ENCODE measurements at places on chromosomes 13 and 19.

GRCh38 chr19:7067716-7068115 is 1.8 kb upstream of the ZNF557 start:
- no peak for DNase-seq

- no peak for DNase-seq
These were observed 72.3 kb upstream of the MAB21L1 start for GRCh38 chr13:35548790-35549189.

GRCh38 chr13:111895896-111896821 is 170.8 kb upstream of the SOX1 start:
- DNase-seq, result no peak

- DNase-seq, result no peak
These were observed 111.0 kb upstream of the KL start for GRCh38 chr13:32905063-32905863.

DNA sequence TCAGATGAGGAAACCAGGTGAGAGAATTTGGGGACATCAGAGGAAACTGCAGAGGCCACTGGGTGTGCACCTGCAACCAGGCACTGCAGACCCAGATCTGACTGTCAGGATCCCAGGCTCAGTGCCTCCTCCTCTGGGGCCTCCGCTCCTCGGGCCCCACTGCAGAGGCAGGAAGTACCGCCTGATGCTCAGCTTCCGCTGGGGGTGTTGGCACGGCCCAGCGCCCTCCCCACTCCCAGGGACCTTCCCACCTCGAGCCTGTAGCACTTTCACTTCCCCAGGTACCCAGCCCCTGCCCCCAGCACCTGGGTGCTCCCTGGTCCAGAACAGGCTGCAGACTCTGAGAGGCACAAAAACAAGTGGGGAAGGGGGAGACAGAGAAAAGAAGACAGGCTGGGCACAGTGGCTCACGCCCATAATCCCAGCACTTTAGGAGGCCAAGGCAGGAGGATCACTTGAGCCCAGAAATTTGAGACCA is 1.4 kb upstream of the CD37 start:
- DNase-seq, result peak; percentile 51

DNA sequence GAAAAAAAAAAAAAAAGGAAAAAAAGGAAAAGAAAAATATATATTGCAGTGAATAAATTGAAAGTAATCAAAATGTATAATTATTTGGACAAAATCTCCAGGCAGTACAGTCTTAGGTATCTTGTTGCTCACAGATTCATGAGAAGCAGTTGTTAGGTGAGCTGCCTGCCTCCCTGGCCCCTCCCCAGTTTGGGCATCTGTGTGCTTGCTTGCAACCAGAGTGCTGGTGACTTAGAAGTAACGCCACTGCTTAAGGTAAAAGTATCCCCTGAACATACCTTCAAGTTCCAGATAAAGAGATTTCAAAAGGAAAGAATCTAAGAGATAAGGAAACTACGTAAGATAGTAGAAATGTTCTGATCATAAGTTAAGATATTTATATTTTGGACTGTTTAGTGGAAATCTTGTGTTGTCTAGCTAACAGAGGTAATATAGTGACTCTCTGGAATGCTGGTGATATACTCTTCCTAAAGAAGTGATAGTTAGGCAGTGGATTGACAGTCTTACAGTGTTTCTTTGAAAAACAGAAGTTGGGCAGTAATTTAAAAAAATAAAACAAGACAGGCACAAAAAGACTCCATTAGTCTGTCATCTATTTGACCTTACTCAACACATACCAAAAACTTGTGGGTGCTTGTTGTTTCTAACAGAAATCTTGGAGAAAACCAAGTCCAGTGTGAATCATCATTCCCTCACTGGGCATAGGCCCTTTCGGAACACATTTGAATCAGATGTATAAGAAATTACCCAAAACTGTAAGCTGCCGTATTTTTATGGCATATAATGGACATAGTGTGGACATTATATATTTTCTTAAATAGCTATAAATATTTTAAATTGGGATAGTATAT is 38.3 kb upstream of the KCTD4 start:
- DNase-seq, result no peak

- no peak for DNase-seq
These were observed 387.5 kb downstream of the LMO7 start for GRCh38 chr13:76023652-76024051.

- peak; percentile 81 for DNase-seq
These were observed 10.3 kb upstream of the ZBTB32 start for GRCh38 chr19:35693835-35694599.

GRCh38 chr13:89923052-89923451 is 1424.4 kb upstream of the MIR17HG start:
- no peak for DNase-seq

DNA sequence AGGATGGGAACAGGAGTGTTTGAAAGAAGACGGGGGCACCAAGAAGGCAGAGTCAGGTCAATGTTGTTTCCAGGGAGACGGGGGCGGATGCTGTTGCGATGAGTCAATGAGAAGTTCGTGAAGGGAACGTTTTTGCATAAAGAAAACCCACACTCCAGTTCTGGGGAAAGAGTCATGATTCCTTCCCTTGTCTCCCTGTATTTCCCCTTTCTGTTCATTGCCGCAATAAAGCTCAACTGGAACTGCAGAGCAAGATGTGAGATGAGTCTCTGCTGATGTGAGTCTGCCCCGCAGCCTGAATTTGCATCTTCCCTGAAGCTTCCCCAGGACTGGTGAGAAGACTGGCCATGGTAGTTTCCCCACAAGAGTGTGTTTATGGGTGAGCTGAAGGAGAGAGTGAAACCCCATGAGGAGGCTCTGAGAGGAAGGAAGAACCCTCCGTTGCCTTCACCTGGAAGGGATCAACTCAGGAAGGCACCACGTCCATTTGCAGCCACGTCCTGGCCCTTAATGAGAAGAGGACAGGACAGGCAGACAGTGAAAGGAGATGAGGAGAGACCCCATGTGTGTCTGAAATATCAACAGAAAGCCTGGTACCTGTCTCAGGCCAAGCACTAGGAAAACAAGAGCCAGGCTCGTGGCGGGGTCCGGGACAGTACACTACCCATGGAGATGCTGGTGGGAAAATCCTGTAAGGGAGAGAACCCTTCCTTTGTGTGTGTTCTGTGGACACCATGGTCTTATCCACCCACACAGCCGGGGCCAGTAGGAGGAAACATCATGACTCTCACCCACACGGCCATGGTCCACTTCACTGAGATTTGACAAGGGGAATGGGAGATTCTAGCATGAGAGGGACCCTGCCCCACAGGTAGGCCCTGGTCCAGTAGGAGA is 13.7 kb downstream of the LILRA1 start:
- DNase-seq, result no peak

DNA sequence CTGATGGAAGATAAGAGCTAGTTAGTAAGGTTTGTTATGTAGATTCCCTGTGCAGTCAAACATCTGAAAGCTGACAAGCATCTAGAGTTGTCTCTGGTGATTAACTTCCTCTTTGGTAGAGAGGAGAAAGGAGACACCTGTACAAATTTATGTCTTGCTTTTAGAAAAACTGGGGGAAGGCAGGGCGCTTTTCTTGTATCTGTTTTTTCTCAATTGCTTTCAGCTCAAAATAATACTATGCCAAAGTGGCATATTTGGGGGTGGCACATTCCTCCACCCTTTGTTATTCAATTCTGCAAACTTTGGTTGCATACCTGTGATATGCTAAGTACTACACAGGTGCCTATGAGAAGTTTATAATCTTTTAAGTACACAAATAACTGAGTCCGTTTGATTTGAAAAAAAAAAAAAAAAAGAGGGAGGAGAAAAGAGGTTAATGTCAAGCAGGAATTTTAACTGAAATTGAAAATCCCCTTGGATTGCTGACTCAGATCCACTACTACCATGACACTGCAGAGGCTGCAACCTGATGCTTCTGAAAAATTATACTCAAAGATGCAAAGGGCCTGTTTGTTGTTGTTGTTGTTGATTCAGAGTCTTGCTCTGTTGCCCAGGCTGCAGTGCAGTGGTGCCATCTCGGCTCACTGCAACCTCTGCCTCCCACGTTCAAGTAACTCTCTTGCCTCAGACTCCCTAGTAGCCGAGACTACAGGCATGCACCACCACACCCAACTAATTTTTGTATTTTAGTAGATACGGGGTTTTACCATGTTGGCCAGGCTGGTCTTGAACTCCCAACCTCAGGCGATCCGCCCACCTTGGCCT is 164.8 kb upstream of the NBEA start:
- DNase-seq, result no peak

DNA sequence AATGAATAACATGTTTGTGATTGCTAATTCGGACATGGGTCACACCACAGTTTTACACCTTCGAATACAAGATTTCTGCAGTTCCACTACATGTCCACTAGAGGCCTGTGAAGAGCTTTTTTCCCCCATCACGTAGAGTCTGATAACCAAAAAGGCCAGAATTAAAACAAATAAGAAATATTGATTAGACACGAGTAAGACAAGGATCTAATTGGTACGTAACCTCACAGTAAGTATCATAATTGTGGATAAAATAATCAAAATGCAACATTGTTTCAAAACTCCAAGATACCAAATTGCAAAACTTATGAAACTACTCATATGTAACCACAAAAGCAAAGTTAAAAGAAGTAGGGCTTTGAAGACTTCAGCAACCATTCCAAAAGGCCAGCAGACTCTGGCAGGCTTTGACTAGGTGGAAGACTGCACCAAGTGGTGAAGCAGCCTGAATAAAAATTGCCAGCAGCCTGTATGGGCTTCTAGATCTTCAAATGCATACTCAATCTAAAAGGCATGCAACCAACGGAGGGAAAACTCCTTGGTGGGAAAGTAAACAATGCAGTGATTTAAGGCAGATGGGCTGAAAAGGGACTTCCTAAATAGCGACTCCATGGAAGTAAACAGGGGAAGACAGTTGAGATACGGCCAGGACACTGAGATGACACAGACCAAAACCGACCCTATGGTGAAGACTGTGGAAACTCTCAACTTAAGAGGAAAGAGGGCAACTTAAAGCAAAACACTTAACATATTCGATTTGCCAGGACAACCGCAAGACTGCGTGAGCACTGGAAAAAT is 56.7 kb downstream of the STARD13 start:
- DNase-seq, result no peak

GRCh38 chr19:56108447-56109195 is 12.5 kb downstream of the ZNF787 start:
- DNase-seq, result no peak

- DNase-seq, result no peak
These were observed 933.8 kb downstream of the PCDH9 start for GRCh38 chr13:66296328-66296727.

DNA sequence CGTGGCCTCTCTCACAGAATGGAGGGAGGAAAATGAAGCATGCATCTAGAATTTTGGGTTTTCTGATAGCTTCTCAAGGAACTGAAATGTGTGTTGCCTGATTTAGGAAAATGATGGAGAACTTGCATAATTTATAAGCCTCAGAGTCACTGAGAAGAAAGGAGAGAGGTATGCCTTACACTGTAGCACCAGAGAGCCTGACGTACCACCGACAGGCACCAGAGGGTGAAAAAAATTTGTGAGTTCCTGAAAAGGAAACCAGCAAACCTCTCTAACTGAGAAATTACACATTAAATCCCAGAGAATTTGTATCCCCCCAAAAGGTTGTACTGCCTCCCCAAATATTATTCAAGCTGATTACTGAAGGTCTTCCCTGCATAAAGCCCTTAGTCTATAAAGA is 915.3 kb upstream of the SLITRK6 start:
- no peak for DNase-seq

- DNase-seq, result peak; percentile 8
These were observed 34.5 kb upstream of the ATP1A3 start for GRCh38 chr19:42028304-42029216.

DNA sequence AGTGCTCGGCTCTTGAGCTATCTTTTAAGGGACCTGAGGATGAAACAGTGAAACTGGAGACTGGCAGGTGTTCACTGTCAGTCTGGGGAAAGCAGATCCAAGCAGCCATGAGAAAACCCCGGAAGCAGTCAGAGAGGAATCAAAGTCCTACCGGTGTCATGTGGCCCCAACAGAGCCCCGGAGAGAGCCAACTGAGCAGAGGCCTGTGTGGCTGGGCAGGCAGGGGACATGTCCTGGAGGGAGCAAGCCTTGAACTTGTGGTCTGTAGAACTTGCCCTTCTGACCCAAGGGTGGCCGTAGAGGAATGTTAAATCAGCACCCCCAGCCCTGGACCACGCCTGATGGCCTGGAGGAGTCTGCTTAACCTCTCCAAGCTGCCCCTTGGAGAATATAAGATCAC is 113.7 kb upstream of the ZNF507 start:
- DNase-seq, result no peak

- DNase-seq, result peak; percentile 51
These were observed 17.8 kb downstream of the POP4 start for GRCh38 chr19:29623726-29624488.

DNA sequence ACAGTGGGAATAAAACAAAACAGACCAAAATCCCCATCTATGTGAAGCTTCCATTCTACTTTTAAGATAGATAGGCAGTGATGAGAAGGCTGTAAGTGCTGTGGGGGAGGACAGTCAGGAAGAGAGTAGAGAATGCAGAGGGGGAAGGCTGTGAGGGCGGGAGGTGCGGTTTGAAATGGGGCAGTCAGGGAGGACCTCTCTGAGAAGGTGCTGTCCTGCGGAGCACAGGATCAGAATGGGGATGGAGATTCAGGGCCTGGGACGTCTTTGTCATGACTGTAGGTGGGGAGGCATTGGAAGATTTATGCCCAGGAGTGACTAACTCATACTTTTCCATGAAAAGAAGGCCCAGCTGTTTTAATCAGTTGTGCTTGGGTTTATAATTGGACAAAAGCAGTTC is 3.9 kb upstream of the GPR183 start:
- DNase-seq, result no peak

DNA sequence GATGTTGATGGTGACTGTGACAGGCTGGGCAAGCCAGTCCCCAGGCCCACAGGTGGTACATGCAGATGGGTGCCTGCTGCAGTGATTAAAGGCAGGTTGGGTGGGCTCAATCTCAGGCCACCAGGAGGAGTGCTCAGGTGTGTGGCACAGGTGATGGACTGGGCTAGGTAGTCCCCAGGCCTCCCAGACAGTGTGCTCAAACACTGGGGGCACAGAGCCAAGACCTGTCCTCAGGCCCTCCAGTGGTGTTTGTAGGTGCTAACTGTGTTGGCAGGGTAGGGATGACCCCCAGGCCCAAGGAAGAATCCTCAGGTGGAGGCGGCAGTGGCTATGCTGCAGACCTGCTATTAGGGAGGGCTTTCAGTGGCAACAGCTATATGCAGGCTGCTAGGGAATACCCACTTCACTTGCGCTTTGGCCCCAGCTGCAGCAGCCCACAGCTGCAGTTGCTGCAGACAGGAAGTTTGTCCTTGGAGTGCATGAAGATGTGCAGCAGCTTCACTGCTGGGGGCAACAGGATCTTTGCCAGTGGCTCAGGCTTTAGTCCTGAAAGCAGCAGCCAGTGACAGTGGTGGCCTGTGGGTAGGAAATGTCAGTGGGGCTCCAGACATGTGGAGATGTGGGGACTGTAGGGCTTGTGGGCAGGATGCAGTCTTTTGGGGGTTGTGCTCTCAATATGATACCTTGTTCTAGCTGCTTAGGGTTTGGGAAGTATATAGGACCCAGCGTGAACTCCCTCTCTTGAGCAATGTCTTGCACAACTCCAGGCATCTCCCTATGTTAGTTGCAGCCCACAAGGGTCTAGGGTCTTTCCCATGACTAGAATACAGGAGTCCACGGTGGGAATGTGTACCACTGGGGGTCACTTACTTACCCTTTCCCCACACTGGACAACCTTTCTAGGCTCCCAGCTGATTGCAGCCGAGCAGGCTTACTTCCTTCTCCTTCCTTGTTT is 54.1 kb upstream of the MLNR start:
- DNase-seq, result no peak
